ENCODE measurements at places on chromosomes 4 and X.

DNA sequence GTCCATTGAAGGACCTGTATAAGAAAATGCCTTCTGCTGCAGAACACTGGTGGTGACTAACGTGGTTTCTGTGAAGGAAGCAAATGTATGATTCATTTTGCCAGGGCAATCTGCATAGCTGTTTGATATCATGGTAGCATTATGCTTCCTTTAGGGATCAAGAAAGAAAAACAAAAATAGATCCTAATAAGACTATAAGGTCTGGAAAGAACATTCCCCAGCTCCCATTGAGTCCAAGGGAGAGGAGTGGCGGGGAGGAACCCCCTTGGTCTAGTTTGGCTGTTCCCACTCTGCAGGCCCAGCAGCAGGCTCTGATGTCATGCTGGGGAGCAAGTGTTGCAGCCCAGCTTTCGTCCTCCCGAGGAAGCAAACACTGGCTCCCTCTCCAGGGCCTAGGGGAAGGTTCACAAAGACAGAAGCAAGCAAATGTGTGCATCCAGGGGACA is 154.5 kb upstream of the GALNT7 start:
- no peak for DNase-seq

- no peak for DNase-seq
Measured at GRCh38 chr4:173367285-173367684, 3.5 kb upstream of the SAP30 start.

GRCh38 chr4:163623787-163624186 is 129.3 kb downstream of the TMA16 start:
- DNase-seq = no peak

DNA sequence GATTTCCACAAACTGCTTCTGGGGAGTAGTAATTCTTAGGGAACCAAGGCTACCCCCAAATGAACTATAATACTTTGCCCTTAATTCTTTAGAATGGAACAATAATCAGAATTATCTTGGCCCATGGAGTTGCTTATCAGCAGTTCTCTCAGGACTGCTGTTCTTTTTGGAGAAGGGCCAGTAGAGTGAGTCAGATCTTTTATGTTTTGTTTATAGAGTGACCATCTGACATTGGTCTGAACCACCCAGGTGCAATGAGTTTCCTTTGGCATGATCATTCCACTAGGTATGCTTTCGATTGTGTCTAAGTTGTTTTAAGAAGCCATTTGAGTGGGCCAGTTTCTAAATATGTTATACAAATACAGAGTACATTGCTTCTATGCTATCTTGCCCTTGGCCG is 31.8 kb downstream of the PRRG1 start:
- no peak for DNase-seq

GRCh38 chrX:148215726-148216125 is 234.6 kb downstream of the FMR1NB start:
- no peak for DNase-seq

DNA sequence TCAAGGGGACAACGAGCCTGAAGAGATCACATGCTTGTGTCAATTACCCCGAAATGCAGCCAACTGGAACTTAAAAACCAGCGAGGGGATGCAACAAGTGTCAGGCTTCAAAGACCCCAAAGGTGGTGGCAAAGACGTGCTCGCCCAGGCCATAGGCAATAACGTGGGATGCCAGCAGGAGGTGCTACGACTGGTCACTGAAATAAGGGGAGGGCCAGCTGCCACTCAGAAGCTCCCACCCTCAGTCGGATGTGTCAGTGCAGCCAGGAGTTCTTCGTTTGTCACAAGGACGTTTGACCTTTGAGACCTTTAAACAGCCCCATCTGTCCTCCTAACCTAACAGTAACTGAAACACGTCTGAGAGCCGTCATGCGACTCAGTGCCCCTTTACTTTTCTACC is 556.8 kb upstream of the PCDH10 start:
- DNase-seq = no peak

DNA sequence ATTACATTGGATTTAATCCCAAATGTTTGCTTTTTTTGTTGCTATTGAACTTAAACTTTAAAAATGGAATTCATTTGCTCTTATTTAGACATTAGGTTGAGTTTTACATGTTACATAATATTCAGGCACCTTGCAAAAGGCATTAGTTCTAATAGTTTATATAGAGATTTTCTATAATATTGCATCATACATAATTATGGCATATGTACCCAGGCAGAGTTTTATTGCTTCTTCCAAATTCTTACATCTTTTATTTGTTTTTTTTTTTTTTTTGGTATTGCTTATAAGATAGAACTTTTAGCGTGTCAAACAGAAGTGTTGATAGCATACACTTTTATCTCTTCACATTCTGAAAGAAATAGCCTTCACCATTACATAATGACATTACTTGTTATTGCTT is 487.7 kb downstream of the GABRG1 start:
- no peak for DNase-seq

DNA sequence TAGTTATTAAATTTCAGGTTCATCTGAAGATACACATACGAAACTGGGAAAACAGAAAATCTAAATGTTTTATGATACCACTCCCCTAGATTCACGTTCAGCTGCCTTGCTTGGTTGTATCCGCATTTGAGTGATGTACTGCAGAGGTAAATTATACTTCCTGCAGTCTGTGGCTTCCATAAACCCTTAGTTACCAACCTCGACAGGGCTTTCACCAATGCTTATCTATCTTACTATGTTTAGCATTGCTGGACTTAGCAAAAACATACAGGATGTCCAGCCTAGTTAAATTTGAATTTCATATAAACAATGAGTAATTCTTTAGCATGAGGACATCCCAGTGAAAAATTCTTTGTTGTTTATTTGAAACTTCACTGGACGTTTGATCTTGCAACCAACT is 108.8 kb downstream of the TMA16 start:
- no peak for DNase-seq

- DNase-seq = no peak
Measured at GRCh38 chrX:18917831-18918230, 66.1 kb downstream of the PHKA2 start.

DNA sequence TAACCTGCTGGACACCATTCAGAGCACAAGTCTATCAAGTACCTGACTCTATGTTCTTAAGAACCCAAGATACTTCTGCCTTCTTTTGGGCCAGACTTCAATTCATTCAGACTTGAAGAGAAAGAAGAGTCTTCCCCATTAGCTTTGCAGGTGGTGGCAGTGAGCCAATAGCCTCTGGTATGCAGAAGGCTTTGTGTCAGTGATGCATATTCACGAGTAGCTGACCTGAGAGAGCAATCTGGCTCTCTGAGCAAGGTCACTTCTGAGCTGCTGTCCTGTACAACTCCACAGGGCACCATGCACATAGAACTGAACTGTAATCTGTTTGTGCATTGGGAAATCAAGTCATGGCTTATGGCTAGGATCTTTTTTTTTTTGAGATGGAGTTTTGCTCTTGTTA is 39.9 kb upstream of the SPINK2 start:
- DNase-seq = no peak

DNA sequence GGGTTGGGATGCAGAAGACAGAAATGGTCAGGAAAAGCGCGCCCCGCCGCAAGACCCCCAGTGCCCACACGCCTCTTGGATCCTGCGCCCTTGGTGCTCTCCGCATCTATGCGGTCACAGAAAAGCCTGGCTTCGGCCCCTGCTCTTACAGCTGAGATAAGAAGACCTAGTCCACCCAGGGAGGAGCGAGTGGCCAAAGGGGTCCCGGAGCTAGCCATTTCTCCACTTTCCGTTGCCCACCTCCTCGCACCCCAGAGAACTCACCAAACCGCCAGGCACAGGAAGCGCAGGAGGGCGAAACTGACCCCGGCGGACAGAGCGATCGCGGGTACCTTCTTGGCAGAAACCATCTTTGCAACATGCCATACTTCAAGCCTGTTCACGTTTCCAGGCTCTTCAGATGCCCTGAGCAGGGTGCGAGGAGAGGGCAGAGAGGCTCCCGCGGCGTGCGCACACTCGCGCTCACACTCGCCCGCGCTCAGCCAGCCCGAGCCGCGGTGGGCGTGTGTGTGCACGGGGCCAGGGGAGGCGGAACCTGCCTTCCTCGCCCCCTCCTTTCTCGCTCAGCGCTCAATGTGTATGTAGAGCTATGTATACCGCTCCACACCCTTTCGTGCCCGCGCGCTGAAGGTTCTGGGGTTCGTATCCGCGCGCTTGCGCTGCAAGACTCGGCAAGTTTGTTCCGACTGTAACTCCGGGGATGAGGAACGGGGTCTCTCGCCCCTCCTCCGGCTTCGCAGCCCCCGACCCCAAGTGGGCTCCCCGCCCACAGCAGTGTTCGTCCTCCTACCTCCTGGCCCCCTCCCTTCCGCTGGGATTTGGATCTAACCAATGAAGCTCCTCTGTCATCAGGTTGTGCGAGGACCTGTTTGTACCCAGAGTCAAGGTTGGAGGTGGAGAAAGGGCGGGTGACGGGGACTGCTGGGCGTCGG is at the start of gene GABRA4:
TSS of gene GABRA4 (minus strand) at position 507 of the 932 bp plus-strand sequence. CDS start at position 350, 157 bp downstream.
- DNase-seq = no peak

- DNase-seq = no peak
Measured at GRCh38 chrX:129347291-129347690, 176.0 kb downstream of the SMARCA1 start.

DNA sequence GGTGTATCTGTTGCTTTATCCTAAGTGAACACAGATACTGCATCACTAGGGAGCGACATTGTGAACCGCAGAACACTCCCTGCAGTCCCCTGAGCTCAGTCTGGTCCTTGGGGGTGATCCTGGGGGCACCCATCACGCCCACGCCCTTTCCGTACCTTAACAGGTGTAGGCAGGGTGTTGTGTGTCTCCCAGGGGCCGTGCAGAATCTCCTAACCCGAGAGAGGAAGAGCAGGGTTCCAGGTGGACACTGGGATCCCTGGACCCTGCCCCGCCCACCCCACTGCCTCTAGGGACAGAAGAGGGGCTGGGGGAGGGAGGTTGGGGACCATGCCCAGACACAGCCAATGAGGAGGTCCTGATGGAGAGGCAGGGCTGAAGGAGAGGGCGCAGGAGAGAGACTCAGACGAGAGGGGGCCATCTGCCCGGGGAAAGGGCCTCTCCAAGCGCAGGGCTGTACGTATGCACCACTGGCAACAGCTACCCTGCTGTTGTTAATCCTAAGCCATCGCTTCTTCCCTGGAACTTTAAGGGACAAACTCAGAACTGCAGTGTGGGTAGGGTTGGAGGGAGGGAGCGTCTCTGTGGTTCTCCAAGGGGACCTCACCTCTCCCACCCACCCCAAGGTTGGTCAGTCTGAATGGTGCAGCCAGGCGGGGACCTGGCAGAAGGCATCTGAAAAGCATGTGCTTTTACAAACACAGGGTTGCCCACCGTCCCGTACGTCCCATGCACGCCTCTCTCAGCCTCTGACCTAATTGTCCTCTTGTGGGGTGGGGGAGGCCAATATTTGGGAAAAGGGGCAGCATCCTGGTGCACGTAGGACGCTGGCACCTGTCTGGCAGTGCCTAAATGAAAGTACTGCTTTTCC is 2.5 kb downstream of the P2RY8 start:
- peak; percentile 26 for DNase-seq

DNA sequence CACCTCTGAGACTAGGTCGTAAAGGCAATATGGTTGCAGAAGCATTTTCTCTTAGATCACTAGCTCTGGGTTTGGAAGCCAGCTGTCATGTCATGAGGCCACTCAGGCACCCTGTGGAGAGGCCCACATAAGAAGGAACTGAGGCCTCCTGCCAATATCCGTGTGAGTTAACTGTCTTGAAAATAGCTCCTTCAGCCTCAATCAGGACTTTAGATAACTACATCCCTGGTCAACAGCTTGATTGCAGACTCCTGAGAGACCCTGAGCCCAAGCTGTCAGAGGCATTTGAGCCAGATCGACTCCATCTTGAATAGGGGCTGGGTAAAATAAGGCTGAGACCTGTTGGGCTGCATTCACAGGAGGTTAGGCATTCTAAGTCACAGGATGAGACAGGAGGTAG is 15.1 kb upstream of the REPS2 start:
- DNase-seq = no peak

- peak; percentile 95 for DNase-seq
Measured at GRCh38 chrX:48937054-48937907, 18.5 kb upstream of the PIM2 start.

DNA sequence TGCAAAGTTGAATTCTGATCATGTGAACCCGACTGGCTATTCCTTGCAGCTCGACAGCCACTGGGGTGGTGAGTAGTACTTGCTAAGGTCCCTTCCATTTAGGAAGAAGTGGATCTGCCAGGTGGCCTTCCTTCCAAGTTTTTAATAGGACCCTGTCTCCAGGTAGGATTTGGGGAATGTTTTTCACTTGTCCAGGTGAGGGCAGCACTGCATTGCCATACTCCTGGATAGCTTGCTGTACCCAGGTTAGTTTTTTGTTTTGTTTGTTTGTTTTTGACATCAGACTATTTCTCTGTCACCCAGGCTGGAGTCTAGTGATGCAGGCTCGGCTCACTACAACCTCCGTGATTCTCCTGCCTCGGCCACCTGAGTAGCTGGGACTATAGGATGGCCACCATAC is 29.8 kb downstream of the SAGE1 start:
- no peak for DNase-seq

GRCh38 chr4:8160233-8160560 is 1.6 kb upstream of the ABLIM2 start:
- DNase-seq = no peak

DNA sequence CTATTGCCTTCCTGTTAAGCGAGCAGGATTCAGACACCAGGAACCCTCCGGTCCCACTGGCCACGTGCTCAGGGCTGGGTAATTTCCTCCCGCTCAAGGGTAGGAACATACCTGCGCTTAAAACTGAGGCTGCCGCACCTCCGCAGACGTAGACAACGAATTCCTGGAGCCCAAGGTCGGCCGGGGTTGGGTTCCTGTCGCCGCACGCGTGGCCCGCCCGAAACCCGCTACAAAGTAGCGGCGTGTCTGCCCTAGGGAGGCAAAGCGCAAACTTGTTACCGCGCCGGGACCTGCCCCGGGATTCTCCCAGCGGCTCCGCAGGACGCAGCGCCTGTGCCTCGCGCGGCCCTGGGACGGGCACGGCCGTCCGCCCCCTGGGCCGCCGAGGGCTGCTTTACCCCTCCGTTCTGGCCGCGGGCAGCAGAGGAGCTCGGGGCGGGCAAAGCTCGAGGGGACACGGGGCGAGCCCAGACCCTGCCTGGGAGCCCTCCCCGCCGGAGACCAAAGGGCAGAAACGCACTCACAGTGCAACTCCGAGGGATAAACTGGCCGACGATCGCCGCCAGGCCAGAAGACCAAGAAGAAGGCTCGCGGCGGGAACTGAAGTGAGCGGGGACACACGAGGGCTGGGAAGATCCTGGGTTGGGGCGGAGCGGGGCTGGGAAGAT is at the start of gene ERVMER34-1:
TSS of gene ERVMER34-1 (minus strand) at position 607 of the 668 bp plus-strand sequence. CDS start 5,905 bp downstream, outside the sequence.
- no peak for DNase-seq

GRCh38 chrX:68443155-68443868 is 10.0 kb upstream of the OPHN1 start:
- no peak for DNase-seq

- DNase-seq = no peak
Measured at GRCh38 chr4:73817341-73817740, 19.1 kb upstream of the CXCL6 start.

DNA sequence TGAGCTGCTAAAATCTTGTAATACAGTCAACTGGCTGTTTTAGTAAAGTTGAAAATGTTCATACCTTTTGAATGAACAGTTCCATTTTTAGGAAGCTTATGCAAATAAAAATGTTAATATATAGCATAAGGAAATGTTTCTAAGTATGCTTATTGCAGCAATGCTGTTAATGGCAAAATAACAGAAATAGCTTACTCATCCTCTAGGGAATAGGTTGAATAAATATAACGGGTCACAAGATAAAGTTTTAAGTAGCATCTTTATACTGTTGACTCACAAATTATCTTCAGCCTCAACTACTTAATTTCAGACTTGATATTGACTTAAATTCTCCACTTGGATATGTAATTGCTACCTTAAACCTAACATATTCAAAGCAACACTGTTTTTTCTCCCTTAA is 27.7 kb downstream of the HERC3 start:
- DNase-seq = no peak

- DNase-seq = no peak
Measured at GRCh38 chr4:3387154-3387942, 54.4 kb upstream of the HGFAC start.

- DNase-seq = no peak
Measured at GRCh38 chr4:176988226-176988625, 195.5 kb upstream of the VEGFC start.

All from CD4-positive, alpha-beta T cell treated with Interferon gamma for 1 hour (primary cell).